Activated T-helper 1 cell treated with anti-CD3 and anti-CD28 coated beads, Interleukin-2, amount 50 U/mL, for 16 hours (primary cell): ENCODE measurements at places on chromosomes 7 and 10.

DNA sequence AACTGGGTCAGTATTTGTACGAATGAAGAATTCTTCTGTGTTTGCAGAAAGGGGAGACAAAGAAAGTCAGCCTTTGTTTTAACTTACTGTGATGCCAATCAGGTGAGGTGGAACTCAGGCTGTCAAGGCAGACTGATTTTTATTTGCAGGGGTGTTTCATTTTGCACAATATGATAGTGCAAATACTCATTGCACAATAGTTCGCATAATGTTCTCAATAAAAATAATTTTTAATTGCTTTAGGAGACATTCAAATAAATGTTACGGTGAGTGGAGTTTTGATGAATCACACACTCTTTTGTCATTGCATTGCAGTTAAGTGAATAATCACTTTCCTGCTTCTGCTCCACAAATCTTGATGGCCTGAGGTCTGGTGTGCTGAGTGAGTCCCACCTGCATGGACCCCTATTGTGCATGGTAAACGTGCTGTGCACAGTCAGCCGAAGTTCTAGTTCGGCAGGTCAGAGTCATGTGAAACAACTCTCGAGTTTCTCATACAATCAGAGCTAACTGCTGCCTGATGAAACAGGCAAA, 141.3 kb upstream of the FZD8 start:
- no peak for DNase-seq

DNA sequence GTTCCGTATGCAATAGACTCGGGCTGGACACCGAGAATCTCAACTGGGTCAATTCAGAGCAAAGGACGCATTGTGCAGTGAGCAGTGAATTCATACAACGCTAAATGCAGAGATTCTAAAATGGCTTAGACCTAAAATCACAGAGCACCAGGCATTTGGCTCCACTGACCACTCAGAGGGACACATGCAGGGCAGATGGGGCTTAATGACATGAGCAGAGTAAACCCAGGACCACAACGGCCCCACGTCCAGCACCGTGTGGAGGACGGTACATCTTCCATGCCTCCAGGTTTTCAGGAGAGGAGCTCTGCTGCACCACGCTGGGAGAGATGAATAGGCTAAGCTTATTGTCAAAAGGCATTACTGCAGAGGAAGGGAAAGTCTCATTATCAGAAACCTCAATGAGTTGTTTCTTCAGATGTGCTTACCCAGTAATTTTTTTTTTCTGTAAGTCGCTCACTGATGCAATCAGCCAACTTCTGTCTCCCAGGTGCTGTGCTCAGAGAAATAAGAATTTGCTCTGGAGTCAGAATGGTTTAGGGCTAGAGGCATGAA, 555.0 kb downstream of the PTPRN2 start:
- no peak for DNase-seq

DNA sequence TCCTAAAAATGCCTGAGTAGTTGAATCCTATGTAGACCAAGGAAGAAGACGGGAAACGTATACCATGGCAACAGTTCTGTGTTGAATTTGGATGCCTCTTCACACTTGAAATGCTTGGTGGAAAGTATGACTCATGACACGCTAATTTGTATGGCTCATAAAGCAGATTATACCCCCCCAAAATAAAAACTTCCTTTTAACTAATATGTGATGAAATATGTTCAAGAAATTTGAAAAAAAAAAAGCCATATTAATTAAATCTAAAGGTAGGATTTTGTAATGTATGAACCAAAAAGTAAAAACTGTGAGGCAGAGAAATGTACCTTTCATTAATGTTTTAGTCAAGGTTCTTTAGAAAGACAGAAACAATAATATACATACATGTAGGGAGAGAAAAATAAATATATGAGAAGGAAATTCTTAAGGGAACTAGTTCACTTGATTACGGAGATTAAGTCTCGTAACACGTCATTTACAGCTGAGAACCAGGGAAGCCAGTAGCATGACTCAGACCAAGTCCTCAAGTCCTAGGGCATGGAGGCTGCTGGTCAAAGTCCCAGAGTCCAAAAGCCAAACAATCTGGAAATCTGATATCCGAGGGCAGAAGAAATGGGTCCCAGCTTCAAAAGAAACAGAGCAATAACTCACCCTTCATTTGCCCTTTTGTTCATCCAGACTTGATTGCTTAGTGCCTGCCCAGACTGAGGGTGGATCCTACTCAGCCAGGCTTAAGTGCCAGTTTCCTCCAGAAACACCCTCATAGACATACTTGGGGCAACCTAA, 485.1 kb downstream of the SEMA3D start:
- no peak for DNase-seq

- DNase-seq, result no peak
These were observed 8.7 kb upstream of the ASB4 start for GRCh38 chr7:95476904-95477594.

- DNase-seq, result no peak
These were observed 20.1 kb upstream of the HDAC9 start for GRCh38 chr7:18475488-18475887.

GRCh38 chr7:103432712-103433111, 13.3 kb downstream of the SLC26A5 start:
- no peak for DNase-seq

GRCh38 chr10:43854007-43854406, 205.3 kb upstream of the ZNF32 start:
- no peak for DNase-seq

DNA sequence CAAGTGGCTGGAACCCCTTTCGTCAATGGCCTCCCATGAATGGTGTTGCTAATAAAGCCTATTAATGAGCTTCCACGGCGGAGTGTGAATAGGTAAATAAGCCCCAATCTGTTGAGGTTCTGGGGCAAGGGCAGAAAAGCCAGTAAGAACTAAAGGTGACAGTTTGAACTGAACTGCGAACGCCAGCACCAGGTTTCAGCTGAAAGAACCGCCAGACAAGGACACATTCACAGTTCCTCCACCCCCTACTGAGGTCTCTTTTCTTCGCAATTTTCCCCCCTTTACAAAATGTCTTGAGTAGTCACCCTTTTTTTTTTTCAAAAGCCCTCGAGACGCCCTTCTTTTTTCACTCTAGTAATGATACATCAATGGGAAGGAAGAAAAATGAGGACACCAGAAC, 2.4 kb upstream of the FGFR2 start:
- DNase-seq, result no peak

DNA sequence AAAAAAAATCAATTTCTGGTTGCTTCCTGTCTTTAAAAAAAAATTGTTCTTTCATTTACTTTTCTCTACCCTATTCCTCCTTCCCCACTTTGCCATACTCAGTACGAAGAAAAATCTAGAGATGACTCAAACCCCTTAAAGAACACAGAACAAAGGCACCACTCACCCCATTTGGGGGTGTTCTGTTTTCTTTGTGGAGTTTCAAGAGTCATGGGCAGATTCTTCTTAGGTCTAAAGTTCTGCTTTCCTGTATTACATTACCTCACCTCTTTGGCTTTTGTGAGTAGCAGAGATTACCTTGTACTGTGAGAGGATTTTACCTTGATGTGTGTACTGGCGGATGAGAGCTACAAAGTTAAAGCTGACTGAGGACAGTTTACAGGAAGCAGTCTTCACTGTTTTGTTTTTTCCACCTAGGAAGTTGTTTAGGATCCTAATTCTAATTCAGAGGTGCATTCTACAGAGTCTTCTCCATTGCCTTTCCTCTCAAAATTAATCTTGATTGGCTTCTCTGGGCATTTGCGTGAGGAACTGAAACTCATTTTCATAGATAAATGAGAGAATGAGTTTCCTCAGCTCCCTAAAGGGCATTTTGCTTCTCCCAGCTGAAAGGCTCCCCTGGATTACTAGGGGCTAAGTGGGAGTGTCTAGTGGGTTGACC, 20.7 kb downstream of the AVL9 start:
- DNase-seq, result no peak

DNA sequence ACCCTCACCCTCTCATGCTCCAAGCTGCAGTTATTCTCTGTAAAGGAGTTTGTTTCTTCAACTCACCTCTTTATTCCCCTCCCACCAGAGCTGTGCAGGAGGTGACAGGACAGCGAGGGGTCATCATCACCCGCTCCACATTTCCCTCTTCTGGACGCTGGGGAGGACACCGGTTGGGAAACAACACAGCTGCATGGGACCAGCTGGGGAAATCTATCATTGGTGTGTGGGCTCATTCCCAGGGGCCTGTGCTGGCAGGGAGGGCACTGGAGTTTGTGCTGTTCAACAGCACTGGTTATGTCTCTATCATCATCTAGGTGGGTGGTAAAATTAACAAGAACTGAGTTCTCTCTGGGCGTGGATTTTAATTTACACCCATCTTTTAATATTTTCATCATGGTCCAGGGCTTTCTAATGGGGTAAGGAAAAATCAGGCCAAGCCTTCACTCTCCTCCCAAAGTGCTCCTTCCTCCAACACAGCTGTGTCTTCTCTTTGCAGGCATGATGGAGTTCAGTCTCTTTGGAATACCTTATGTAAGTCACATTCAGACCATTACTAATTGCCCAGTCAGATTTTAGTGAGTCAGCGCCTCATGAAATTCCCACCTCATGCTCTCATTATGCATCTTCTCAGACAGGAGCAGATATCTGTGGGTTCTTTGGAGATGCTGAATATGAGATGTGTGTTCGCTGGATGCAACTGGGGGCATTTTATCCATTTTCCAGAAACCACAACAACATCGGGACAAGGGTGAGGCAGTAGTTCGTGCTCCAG, 61.6 kb downstream of the PRSS58 start:
- DNase-seq, result no peak

DNA sequence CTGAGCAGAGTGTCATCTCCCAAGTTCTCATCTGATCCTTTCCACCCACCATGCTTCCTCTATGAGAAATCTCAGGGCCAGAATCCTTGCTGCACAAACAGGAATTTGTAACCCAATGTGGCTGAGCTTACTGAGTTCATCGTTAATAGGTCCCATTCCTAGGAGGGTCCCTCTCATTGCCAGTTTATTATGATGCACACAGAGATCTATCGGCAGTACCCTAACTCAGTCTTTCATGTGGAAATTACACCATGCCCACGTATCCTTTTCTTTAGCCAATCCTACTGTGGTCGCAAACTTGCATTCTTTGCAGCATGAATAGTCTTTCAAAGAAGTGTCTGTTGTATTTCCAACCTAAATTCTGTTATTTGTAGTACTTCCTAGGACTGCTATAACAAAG, 12.1 kb downstream of the TMEM236 start:
- no peak for DNase-seq

GRCh38 chr10:6231146-6231545, 28.4 kb downstream of the PFKFB3 start:
- DNase-seq, result no peak

GRCh38 chr7:105799006-105799405, 77.4 kb downstream of the ATXN7L1 start:
- DNase-seq, result no peak

DNA sequence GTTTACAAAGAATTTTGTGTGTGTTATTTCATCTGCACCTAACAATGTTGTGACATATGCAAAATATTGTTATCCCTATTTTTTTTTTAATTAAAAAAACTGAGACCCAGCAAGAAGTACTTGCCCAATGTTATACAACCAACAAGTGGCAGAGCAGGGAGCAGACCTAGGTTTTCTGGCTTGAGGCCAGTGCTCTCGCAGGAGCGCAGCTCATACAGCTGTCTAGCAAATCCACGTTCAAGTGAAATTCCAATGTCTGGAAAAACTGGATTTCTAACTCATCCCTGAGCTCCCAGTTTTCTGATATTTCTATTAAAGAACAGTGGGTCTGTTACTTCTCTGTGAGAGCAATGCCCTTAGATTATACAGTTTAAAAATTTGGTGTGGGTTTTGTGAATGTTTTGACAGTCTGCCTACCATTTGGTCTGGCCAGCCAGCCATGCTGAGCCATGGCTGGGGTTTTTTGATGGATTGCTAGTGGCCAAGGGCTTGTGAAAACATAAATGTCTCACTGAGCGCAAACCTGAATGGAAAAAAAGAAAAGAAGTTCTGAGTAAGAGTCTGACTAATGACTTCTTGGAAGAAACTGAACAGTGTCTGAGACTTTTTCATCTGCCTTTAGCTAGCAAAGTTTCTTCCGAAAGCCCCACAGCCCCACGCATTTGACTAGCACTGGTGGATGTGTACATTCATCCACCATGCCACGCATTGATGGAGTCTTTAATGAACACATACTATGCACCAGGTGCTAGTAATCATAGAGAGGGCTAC, 15.4 kb upstream of the PRF1 start:
- DNase-seq, result no peak

GRCh38 chr10:60281331-60281730, 108.3 kb downstream of the ANK3 start:
- no peak for DNase-seq

- DNase-seq, result no peak
These were observed 694 bp upstream of the FAS start for GRCh38 chr10:88989824-88990383.

DNA sequence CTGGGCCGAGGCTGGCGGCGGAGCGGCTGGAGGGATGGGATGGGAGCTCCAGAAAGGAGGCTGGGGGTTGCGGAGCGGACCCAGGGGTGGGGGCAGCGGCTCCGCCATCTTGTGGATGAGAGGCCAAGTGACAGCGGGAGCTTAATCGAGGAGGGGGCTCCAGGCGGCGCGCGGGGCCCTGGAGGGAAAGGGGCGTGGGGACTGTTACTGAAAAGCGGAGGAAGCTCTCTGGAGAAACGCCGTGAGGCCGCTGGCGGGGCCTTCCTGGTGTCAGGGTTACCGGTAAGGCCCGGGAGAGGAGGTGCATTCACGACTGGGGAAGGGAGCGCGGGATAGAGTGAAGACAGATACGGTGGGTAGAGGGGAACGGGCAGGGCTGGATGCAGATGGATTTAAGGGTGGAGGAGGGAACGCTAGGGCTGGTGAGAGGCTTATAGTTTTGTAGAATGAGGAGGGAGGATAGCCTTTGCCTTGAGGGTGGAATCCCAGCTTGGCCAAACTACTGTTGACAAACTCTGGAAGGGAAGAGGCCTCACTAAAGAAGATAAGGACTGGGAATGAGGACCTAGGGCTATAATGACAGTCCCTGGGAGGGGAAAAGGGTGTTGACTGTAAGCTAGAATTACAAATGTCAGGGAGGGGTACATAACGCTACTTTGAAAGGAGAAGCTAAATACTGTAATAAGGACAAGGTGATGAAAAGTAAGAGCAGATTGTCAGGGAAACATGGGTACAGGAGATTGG, 535 bp downstream of the BTRC start:
- DNase-seq, result no peak

DNA sequence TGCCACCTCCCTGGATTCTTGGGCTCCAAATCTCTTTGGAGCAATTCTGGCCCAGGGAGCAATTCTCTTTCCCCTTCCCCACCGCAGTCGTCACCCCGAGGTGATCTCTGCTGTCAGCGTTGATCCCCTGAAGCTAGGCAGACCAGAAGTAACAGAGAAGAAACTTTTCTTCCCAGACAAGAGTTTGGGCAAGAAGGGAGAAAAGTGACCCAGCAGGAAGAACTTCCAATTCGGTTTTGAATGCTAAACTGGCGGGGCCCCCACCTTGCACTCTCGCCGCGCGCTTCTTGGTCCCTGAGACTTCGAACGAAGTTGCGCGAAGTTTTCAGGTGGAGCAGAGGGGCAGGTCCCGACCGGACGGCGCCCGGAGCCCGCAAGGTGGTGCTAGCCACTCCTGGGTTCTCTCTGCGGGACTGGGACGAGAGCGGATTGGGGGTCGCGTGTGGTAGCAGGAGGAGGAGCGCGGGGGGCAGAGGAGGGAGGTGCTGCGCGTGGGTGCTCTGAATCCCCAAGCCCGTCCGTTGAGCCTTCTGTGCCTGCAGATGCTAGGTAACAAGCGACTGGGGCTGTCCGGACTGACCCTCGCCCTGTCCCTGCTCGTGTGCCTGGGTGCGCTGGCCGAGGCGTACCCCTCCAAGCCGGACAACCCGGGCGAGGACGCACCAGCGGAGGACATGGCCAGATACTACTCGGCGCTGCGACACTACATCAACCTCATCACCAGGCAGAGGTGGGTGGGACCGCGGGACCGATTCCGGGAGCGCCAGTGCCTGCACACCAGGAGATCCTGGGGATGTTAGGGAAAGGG, 913 bp downstream of the NPY start:
- no peak for DNase-seq
